ENCODE measurements at places on chromosomes 6 and 20.

DNA sequence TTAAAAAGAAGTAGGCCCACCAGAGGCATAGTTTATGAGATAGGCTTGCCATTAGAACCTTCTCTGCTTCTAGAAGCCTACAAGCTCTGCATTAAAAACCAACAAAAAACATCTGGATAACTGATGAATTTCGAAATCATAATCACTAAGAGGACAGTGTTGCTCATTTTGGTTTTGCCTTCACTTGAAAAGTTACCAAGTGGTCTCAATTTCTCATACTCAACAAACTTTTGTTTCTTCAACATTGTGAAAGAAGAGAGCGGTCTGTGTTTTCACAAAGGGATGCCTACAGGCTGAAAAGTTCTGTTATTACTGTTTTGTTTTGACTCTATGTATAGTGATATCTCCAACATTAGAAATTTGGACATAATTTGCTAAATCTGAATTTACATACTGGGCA, 98.9 kb downstream of the PDSS2 start:
- ATAC-seq, result no peak

DNA sequence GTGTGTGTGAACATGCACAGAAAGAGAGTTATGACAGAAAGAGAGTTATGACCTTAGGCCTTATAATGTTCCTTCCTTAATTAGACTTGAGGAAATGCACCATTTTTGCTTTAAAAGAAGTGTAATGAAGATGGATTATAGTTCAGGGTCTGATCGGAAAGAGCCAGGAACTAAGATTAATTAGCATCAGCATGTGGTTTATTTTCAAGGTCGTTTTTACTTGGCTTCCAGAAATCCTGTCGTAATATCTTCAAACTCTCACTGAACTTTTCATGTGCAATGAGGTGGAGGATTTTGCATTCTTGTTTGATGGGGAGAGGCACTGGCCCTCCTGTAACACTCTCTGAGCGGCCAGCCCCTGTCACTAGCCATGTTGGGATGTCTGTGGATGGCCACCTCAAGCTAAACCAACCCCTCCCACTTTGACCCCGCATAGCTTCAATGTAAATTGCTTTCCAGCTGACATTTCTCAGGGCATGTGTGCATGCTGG, 116.8 kb downstream of the CDC5L start:
- ATAC-seq, result peak; percentile 41

DNA sequence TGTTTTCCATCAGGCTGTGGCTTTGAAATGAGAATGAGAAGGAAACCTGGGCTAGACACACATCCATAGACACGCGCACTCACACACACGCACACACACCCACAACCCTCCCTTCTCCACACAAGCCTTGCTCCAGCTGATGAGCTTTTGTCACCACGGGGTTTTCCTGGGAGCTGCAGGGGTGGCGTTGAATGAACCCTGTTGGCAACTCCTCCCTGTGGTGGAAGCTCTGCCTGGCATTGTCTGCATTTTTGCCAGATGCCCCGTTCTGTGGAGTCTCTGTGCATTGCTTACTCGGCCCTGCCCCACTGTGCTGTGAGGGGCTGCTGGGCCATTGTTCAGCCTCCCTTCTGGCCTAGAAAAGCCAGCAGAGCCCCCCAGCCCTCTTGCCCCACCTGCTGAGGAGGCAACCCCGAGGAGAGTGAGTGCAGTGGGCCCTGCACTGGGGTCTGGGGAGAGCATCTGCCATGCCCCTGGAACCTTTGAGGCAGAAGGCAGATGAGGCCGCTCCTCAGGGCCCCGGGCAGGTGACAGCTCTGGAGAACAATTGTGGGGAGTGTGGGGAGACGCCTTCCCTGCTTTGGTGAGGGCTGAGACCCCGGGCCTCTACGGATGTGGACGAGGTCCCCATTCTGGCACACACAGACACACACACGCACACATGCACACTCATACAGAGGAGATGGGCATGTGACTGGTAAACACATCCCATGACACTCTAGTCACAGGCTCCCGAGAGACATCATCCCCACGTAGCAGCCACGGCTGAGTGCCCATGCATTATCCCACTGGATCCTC, 9.9 kb downstream of the ADIG start:
- ATAC-seq, result no peak

DNA sequence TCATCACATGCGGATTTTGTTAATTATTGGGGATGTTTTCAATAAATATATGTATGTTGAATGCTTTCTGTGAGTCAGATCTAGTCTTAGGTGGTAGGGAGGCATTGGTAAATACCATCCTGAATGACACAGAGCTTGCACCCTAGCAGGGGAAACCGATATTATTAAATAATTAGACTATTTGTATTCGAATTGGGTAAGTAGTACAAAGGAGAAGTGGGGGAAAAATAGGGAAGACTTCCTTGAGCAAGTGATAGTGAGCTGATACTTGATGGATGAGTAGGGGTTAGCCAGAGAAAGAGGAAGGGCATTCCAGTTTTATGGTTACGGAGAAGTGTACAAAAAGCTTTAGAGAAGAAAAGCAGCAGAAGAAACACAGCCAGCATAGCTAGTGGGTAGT, 1.5 kb downstream of the RIOK1 start:
- ATAC-seq, result no peak

- ATAC-seq, result no peak
Observed at GRCh38 chr20:18428490-18429173, 38.2 kb downstream of the DZANK1 start.

DNA sequence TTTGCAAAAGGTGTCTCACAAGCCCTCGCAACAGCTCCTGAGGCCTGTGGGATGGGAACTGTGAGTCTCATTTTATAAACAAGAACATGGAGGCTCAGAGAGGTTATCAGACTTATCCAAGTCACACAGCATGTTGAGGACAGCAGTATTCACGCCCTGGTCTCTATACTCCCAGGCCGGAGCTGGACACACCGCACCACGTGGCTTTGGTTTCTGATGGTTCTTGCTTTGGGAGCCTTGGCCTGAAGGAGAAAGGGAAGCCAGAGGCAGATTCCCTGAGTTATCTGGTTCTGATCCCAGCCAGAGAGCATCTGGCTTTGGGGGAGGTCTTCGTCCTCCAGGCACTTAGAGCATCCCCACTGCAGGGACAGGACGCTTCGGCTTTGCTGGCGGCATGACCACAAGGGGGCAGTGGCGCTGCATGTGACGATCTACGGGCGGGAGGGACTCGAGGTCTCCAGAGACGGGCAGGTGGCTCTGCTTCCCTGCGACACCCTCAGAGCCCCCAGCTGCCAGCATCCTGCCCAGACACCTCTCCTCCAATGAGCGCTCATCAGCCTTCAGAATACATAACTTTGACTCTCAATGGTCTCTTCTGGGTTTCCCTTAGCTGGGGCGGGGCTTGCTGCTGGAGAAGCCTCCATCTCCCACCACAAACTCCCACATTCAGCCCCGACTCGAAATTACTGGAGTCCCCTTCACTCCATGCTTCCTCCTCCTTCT, 51.4 kb upstream of the SAYSD1 start:
- ATAC-seq, result peak; percentile 49

GRCh38 chr6:166738386-166739116, 111.5 kb upstream of the RPS6KA2 start:
- ATAC-seq, result no peak

- no peak for ATAC-seq
Observed at GRCh38 chr6:44094403-44095242, 32.6 kb downstream of the MRPL14 start.

DNA sequence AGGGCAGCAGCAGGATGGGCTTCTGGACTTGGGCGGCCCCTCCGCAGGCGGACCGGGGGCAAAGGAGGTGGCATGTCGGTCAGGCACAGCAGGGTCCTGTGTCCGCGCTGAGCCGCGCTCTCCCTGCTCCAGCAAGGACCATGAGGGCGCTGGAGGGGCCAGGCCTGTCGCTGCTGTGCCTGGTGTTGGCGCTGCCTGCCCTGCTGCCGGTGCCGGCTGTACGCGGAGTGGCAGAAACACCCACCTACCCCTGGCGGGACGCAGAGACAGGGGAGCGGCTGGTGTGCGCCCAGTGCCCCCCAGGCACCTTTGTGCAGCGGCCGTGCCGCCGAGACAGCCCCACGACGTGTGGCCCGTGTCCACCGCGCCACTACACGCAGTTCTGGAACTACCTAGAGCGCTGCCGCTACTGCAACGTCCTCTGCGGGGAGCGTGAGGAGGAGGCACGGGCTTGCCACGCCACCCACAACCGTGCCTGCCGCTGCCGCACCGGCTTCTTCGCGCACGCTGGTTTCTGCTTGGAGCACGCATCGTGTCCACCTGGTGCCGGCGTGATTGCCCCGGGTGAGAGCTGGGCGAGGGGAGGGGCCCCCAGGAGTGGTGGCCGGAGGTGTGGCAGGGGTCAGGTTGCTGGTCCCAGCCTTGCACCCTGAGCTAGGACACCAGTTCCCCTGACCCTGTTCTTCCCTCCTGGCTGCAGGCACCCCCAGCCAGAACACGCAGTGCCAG, at the start of gene TNFRSF6B:
Gene TNFRSF6B (plus strand): TSS at position 25 of the 729 bp plus-strand sequence. CDS start 116 bp downstream, at position 141.
- ATAC-seq, result no peak

- ATAC-seq, result peak; percentile 57
Observed at GRCh38 chr6:55917751-55918415, 42.5 kb upstream of the BMP5 start.

DNA sequence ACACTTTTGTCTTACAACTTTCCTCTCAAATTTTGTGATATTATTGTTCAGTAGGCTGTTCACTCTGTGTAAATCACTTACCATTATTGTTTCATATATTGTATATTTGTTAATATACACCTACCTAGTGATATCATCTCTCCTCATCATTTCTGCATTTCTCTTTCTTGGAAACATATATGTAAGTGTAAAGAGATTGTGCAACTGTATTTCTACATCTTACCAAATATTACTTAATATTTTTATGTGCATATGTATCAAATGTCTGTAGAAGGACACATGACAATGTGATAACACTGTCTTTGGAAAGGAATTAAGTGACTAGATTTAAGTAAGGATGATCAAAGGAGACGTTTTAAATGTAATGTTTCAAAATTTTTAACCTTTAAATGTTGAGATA, 30.2 kb downstream of the ZNF322 start:
- ATAC-seq, result no peak

DNA sequence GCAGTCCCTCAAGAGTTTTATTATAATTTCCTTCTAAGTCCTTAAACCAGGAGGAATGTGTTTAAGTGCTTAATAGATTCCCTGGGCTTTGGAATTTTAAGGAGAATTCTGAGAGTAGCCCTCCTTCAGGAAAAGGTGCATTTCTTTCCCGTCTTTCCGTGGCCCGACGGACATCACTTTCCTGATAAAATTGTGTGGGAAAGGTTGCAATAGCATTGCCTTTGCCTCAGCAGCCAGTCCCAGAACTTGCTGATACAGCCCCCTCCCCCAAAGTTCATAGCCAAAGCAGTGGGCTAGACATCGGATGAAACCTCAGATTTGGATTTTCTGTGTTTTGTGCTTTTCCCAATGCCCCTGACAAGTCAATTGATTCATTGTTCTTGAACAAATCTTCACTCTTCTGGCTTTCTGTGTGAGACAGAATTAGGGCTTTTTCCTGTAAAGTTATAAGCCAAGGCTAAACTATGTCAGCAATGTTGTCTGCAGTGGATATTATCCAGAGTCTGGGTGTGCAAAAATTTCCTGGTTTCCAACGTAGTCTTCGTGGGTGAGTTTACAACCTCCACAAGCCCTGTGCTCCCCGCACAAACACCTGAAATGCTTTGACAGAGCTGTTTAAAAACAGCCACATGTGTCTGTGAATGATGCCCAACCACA, 1.1 kb upstream of the SMOC2 start:
- ATAC-seq, result peak; percentile 31

GRCh38 chr6:5501837-5502236, 240.5 kb downstream of the FARS2 start:
- ATAC-seq, result no peak

- ATAC-seq, result no peak
Observed at GRCh38 chr20:59912609-59913008, 20.8 kb downstream of the SYCP2 start.

DNA sequence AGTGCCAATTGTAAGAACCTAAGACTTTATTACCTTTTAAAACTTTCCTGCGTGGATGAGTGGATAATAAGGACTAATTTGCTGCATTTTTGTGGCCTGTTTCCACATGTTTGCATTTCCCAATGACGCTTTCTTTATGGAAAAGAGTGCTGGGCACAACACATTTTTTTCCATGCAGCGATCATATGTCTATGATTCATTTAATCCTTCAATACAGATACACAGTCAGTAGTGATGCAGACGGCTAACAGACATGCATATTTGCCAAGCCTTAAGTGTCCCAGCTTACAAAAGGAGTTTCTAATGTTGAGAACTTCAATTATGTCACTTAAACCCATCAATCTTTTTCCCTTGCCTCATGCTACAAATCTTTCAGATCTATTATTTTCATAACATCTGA, 239.8 kb upstream of the PREP start:
- no peak for ATAC-seq

DNA sequence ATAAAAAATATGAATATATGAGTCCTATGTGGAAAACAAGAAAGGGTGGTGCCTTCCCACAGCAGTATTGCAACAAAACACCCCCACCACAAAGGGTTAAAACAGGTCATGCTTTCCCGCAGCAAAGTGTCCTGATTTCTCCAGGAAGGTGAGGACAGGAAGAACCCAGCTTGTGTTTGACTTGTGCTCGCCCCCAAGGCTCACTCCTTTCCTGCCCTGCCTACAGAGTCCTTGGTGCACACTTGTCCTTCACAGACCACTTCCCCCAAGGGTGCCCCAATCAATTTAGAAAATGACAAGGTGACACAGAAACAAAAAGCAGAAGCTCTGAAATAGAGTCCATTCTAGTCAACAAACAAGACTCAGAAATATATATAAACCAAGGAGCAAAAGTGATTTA, 237.4 kb downstream of the PTPRK start:
- no peak for ATAC-seq

- no peak for ATAC-seq
Observed at GRCh38 chr6:48141975-48142374, 31.0 kb upstream of the PTCHD4 start.

GRCh38 chr20:16308754-16309153, 264.5 kb downstream of the KIF16B start:
- no peak for ATAC-seq

GRCh38 chr6:27902335-27903314, 9.6 kb downstream of the OR2B2 start:
- ATAC-seq, result peak; percentile 90

DNA sequence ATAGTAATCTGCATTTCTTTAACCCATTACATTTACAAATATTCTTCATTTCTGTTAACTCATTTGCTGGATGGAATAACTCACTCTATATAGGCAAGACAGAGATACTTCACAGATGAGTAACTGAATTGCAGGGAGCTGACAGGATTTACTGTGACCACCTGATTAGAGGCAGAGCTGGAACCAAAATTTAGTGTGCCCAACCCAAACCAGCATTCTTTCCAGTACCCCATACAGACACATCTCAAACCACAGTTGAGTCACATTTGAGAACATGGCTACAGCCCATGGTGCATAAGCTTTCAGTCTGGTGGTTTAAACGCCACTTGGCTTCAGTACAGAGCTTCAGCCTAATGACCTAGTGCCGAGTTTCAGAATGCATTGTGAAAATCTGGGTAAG, 138.4 kb upstream of the TENT5A start:
- no peak for ATAC-seq

- ATAC-seq, result no peak
Observed at GRCh38 chr6:54801669-54802068, 44.9 kb upstream of the FAM83B start.

GRCh38 chr20:5719861-5720403, 30.3 kb upstream of the SHLD1 start:
- no peak for ATAC-seq
